ENCODE measurements at places on chromosomes 7 and 10. TPM values are rescaled to one million over a fixed set of nuclear protein-coding genes. Genes with fewer than 3 reads are reported as not detected.

NPSR1 gene
- not detected for polyA plus RNA-seq

LIPN gene
- not detected for polyA plus RNA-seq

FAM13C gene
- 0.18 TPM for polyA plus RNA-seq

- no peak for DNase-seq
Measured at GRCh38 chr7:94605031-94605430, 50.9 kb downstream of the SGCE start.

DNA sequence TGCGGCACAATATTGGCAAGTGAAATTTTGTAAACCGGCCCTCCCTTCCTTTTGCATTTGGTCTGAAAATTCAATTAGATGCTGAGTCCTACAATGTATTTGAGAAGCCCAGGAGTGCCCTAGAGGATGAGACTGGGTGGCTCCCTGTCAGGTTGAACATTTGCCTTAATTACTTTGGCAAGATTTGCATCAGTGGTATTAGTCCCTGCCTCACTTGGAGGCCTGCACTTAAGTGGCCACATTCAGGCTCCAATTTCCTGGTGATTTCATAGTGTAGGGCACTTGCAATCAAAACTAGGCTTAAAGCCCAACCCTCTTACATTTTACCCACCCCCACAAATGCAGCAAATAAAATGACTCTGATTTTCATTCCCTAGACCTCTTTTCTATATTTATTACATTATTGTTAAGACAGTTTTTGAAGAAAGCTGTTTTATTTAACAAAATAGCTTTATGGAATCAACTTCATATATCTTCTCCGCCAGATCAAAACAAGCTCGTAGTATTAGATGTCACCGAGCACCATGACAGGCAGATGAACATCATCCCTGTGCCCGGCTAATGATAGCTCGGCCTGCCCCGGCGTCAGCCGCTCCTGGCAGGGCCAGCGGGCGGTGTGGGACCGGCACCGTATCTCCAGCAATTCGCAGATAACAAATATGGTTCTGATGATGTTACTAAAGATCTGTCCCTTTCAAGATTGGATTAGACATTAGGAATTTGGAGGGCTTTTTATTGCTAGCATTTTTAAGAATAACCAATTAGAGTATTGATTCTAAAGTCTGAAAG, 73.6 kb downstream of the EGFR start:
- no peak for DNase-seq

DNA sequence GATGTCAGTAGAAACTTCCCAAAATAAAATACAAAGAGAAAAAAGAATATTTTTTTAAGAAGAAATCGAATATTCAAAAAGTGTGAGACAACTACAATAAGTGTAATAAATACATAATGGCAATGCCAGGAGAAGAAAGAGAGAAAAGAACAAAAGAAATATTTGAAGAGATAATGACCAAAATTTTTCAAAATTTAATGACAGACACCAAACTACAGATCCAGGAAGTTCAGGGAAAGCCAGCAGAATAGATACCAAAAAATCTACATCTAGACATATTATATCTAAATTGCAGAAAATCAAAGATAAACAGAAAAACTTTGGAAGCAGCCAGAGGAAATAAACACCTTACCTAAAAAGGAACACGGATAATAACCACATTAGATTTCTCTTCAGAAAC, 66.8 kb upstream of the CDK1 start:
- DNase-seq: no peak

GRCh38 chr7:156534925-156535324, 105.6 kb upstream of the RNF32 start:
- DNase-seq: no peak

- no peak for DNase-seq
Measured at GRCh38 chr7:8499128-8499527, 65.7 kb downstream of the NXPH1 start.

C10orf105 gene
- not detected for polyA plus RNA-seq

GRCh38 chr10:89469517-89469916, 55.1 kb downstream of the IFIT5 start:
- DNase-seq: no peak

All from GM12878 (cell line).